ENCODE measurements at places on chromosomes 5 and 9.
A peak's percentile ranks its signal among the peaks of the same experiment; 100 is the strongest.

- no peak for DNase-seq
- no peak overlapping the region for H3K4me3 ChIP-seq
- H3K27me3 ChIP-seq, result no peaks in the 10 kb centered on the region
- no peaks in the 10 kb centered on the region for H3K36me3 ChIP-seq
- no peak overlapping the region for H3K27ac ChIP-seq
- H3K4me1 ChIP-seq, result peaks cover 27% of the 10 kb centered on the region
Observed at GRCh38 chr9:108182950-108183381, 672.8 kb downstream of the ACTL7B start.

- no peak overlapping the region for H3K4me3 ChIP-seq
- no peaks in the 10 kb centered on the region for H3K27me3 ChIP-seq
- H3K27ac ChIP-seq, result no peak overlapping the region
- H3K36me3 ChIP-seq, result peaks cover 5% of the 10 kb centered on the region
Observed at GRCh38 chr9:37453827-37454226, 11.4 kb downstream of the ZBTB5 start.

- peaks cover 18% of the 10 kb centered on the region for H3K4me1 ChIP-seq
- H3K4me3 ChIP-seq, result no peak overlapping the region
- no peak for DNase-seq
- no peaks in the 10 kb centered on the region for H3K27me3 ChIP-seq
- peak overlapping the region; percentile 36 for H3K27ac ChIP-seq
Observed at GRCh38 chr5:114176356-114176755, 185.5 kb upstream of the KCNN2 start.

- H3K27me3 ChIP-seq, result no peaks in the 10 kb centered on the region
- DNase-seq, result no peak
Observed at GRCh38 chr5:119071561-119071995, 691 bp downstream of the DMXL1 start.

DNA sequence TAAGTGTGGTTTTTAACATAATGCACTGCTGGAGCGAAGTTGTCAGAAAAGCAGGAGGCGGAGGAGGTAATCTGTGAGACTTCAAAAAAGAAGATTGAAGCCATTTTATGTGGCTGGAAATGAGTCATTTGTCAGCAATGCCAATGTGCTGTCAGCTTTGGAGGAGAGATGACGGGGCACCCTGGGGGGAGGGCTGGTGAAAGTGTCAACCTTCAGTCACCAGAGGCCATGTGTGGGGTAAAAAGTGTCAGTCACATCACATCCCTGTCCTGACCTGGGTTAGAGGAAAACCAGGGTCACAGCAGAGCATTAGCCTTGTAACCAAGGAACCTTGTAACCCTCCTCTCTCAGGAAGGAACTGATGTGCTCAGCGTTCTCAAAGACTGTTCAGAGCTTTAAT lies 59.1 kb downstream of the TLR4 start:
- no peak for DNase-seq
- H3K27me3 ChIP-seq, result no peaks in the 10 kb centered on the region
- H3K4me3 ChIP-seq, result no peak overlapping the region
- no peaks in the 10 kb centered on the region for H3K36me3 ChIP-seq
- H3K27ac ChIP-seq, result no peak overlapping the region
- H3K4me1 ChIP-seq, result peaks cover 8% of the 10 kb centered on the region

DNA sequence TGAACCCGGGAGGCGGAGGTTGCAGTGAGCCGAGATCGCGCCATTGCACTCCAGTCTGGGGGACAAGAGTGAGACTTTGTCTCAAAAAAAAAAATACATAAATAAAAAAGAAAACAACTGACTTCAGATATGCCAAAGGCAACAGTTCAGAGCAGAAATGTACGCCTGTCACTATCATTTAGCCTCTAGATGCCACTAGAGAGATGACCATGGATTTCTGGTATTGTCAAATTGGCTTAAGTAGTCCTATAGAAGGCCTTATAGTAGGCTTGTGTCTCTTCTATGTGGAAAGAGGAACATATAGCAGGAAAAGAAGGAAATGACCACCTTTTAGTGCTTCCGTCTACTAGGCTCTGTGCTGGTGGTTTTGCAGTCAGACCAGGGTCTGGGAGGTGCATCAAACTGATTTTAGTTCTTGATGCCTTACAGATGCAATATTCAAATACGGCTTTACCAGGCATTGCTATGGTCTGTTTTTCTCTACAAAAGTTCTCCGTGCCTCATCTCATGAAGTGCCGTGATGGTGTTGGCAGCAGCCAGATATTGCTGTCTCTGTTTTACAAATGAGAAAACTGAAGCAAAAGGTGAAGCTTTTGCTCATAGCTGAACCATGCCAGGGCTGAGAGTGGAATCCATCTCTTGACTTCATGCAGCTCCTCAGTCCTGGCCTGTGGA lies 17.2 kb downstream of the AGXT2 start:
- no peaks in the 10 kb centered on the region for H3K4me1 ChIP-seq
- no peaks in the 10 kb centered on the region for H3K36me3 ChIP-seq
- no peak overlapping the region for H3K4me3 ChIP-seq
- no peak overlapping the region for H3K27ac ChIP-seq
- no peaks in the 10 kb centered on the region for H3K27me3 ChIP-seq
- DNase-seq, result no peak

- no peak for DNase-seq
- no peaks in the 10 kb centered on the region for H3K27me3 ChIP-seq
- no peaks in the 10 kb centered on the region for H3K36me3 ChIP-seq
- H3K27ac ChIP-seq, result no peak overlapping the region
- peaks cover 3% of the 10 kb centered on the region for H3K4me1 ChIP-seq
Observed at GRCh38 chr9:35260186-35260585, 98.4 kb downstream of the UNC13B start.

DNA sequence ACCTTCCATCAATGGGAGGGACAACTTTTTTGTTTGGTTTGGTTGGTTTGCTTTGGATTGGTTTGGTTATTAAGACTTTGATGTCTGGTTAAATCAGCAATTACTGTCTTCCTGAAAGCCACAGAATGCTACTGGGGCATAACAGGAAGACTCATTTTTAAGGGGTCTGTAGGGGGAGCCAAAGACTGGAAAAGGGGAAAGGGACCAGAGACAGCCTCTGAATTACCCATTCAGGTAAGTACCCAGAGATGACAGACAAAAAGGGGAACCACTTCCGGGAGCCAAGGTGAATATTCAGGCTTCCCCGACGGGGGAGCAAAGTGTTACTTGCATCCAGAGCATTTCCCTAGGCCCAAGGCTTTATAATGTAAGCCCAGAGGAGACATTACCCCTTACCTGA lies 4.6 kb upstream of the FEM1C start:
- peaks cover 7% of the 10 kb centered on the region for H3K4me1 ChIP-seq
- H3K27ac ChIP-seq, result no peak overlapping the region
- no peaks in the 10 kb centered on the region for H3K36me3 ChIP-seq

DNA sequence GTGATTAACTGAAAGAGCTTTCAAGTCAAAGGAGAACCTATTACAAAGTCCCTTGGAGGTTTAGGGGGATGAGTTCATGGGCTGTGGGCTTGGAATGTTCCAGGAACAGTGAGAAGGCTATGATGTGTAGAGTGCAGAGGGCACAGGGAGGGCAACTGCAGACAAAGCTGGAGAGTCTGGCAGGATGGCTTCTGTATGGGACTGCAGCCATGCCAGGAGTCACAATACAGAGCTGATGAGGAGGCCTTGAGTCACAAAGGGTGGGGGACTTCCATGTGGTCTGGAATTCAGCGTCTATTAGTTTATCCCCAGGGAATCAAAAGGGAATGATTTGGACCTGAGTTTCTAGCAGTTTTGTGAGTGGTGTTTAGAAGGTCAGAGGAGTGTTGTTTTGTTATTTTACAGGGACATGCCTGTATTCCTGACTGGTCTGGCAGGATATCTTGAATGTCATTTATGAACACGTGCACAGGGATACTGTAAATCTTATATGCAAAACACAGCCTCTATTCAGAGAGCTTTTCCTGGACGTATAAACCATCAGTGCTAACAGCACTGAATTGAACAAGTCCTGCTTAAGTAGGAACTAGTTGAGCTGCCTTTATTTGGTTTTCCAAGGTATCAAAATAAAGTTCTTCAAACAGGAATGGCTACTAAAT lies 14.3 kb upstream of the TEK start:
- no peak overlapping the region for H3K4me3 ChIP-seq
- no peak overlapping the region for H3K27ac ChIP-seq
- H3K27me3 ChIP-seq, result no peaks in the 10 kb centered on the region
- H3K36me3 ChIP-seq, result no peaks in the 10 kb centered on the region
- no peak for DNase-seq

DNA sequence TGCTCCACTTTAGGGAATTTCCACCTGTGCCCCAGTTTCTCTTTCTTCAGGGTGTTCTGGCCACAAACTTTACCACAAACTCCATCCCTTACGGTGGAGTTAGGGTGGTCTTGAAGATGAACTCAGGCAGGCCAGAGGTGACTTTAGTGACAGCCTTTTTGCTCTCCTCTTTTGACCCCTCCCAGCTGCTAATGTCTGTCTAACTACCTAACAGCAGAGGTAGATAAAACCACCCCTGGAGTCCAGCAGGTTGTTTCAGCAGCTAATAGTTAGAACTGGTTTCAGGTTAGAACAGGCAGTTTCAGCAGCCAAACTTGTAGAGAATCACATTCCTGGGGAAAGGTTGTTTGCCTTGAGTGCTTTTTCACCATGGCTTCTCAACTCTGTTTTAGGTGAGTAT lies 971.3 kb upstream of the CDH18 start:
- DNase-seq, result no peak
- no peak overlapping the region for H3K4me3 ChIP-seq
- no peak overlapping the region for H3K27ac ChIP-seq
- no peaks in the 10 kb centered on the region for H3K36me3 ChIP-seq
- no peaks in the 10 kb centered on the region for H3K27me3 ChIP-seq

DNA sequence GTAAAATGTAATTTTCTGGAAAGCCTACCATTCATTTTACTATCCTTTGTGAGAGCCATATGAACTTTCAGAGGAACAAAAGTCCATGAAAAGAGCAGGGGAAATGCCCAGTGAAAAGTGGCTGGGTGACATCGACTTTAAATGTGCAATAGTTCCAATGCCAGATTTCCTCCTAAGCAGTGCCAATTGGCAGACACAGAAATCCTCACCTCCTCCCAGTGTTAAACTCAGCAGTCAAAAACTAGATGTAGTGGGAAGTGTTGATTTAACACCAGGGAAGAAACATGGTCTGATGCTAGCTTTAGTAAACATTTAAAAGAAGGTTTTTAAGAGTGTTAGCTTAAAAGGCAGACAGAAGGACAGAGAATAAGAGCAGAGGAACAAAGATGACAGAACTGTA lies 2055.2 kb downstream of the MAT2B start:
- H3K4me1 ChIP-seq, result no peaks in the 10 kb centered on the region
- H3K4me3 ChIP-seq, result no peak overlapping the region
- no peaks in the 10 kb centered on the region for H3K36me3 ChIP-seq
- H3K27ac ChIP-seq, result no peak overlapping the region
- H3K27me3 ChIP-seq, result no peaks in the 10 kb centered on the region
- DNase-seq, result no peak

DNA sequence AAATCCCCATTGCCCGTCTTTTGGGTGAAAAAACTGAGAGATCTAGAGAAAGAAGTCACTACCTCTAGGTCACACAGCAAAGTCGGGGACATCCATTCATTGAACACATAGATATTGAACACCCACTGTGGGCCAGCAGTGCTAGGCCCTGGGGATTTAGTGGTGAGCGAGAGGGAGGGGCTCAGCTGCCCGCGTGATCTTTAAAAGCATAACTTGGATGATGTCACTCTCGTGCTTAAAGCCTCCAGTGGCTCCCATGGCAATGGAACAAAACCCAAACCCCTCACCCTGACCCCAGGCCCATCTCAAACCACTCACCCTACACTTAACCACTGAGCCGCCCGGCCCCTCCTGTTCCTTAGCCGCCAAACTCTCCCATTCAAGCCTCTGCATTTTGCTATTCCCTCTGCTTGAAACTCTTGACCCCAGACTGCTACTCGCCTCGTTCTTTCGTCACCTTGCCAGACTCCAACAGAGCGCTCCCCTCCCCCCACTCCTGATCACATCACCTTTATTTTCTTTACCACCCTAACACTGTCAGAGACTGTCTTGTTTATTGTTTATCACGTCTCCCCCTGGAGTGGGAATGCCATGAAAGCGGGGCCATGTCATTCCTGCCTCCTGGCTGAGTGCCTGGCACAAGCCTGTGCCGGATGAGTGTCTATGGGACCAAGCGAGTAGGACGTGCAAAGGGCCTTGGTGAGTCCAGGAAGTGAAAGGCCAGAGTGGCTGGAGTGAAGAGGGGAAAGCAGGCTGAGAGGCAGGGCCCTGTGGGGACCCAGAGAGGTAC lies 710 bp upstream of the PIP5KL1 start:
- no peaks in the 10 kb centered on the region for H3K27me3 ChIP-seq
- peaks cover 33% of the 10 kb centered on the region for H3K4me1 ChIP-seq
- peaks cover 6% of the 10 kb centered on the region for H3K36me3 ChIP-seq
- H3K4me3 ChIP-seq, result peak overlapping the region; percentile 51
